ENCODE measurements at places on chromosomes 4 and X. TPM values are rescaled to one million over a fixed set of nuclear protein-coding genes. Genes with fewer than 3 reads are reported as not detected.

SMPX gene
- total RNA-seq = not detected

TMEM144 gene
- 13.3 TPM for total RNA-seq

FTSJ1 gene
- total RNA-seq = 96.5 TPM

TMEM150C gene
- total RNA-seq = under 0.01 TPM

FATE1 gene
- not detected for total RNA-seq

PIN4 gene
- 19.2 TPM for total RNA-seq
